ACHN (cell line): ENCODE measurements at places on chromosomes 4 and X.

GRCh38 chr4:2059726-2060602 lies 837 bp downstream of the NAT8L start:
- DNase-seq = peak; percentile 29

GRCh38 chr4:189765301-189765700 lies 175.4 kb upstream of the FRG1 start:
- no peak for DNase-seq

GRCh38 chrX:40106676-40107290 lies 9.0 kb upstream of the BCOR start:
- DNase-seq = no peak

DNA sequence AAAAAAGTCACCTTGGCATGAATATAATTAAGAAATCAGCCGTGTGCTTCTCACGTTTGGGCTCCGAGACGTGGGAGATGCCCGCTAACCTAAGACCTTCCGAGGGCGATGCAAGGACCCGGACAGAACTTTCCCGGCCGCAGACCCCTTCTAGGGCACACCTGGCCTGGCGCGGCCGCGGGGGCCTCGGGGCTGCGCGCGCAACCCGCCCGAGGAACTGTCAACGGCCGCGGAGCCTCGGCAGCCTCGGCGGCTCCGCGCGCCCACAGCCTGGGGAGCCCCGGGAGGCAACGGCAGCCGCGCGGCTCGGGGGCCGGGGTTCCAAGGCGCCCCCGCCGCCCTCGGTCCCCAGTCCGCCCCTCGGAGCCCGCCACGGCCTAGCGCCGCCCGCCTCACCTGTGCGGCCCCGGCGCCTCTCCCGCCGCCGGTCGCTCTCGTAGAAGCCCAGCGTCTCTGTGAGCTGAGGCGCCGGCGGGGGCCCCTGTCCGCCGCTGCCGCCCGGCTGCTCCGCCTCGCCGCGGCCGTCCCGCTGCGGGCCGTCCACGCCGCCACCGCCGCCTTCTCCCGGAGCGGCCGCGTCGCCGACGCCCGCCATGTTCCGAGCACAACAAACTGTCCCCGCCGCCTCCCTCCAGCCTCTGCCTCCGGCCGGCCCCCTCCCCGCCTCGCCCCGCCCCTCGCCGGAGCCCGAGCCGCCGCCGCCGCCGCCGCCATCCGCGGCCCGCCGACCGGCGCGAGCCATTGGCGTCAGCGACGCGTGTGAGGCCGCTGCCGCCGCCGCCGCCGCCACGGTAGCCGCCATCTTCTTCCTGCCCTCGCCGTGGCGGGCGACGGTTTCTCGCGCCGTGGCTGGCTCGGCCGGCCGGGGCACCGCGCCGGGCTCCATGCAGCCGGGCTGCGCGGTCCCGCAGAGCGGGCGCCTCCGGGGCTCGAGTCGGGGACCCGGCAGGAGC lies at the start of gene TAPT1:
TSS of gene TAPT1 (minus strand) at position 609 of the 953 bp plus-strand sequence. CDS start at position 595, 14 bp downstream.
- peak; percentile 70 for DNase-seq
